Stimulated activated CD8-positive, alpha-beta memory T cell treated with anti-CD3 and anti-CD28 coated beads, Interleukin-2, amount 100 ng/mL, for 48 hours (primary cell): ENCODE measurements at places on chromosomes 12 and 14.

DNA sequence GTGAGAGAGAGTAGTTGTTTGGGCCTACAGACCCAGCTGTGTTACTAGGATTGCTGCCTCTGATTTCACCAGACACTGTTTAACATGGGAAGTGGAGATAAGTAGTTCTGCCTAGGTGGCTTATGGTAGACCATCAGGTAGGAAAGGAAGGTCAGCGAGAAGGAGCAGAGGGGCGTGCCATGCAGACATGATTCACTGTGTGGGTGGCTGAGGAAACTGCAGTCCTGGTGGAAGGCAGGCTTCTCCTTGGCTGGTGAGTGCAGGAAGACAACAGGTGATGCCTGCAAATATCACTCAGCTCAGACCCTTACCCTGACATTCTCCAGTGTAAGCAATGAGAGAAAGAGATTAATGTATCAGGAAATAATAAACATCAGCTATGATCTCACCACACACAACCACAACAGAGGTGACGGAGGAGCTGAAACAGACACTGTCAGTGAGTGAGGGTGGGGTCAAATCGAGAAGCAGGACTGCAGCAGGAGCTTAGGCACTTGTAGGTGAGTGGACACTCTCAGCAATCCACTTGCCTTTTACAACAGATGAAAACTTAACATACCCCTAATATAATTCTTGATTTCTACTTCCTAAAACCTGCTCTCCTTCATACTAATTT lies 2.1 kb upstream of the PRR4 start:
- no peak for DNase-seq

DNA sequence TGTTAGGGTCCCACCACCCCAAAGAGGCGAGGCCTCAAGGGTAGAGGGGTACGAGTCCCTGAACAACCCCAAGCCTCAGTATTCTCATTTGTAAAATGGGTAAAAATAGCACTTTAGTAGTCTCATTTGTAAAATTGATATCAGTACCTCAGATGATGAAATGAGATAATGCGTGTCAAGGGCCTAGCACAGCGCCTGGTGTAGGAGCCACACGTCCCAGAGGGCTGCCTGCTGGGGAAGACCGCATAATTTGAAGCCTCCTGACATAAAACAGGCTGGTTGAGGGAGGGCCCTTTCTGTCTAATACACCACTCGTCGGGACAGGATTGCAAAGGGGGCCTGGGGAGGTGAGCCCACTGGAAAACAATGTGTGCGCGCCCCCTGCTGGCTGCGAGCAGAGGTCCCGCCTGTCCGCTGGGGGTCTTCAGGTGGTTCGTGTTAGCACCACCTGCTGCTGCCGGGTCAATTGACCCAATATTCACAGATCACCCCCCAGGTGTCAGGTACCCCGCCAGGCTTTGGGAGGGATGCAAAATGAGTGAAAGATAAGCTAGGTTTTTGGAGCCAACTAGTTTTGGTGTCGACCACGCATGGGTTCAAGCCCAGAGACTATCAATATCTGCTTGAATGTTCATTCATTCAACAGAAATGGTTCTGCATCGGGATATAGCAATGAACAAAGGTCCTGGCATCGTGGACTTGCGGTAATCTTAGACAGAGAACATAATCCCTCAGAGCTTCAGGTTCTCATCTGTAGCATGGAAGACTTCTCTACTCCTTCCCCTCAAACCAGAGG lies 24.7 kb upstream of the IRF2BPL start:
- DNase-seq: peak; percentile 76

GRCh38 chr12:53768976-53769375 lies 17.2 kb upstream of the CISTR start:
- no peak for DNase-seq

DNA sequence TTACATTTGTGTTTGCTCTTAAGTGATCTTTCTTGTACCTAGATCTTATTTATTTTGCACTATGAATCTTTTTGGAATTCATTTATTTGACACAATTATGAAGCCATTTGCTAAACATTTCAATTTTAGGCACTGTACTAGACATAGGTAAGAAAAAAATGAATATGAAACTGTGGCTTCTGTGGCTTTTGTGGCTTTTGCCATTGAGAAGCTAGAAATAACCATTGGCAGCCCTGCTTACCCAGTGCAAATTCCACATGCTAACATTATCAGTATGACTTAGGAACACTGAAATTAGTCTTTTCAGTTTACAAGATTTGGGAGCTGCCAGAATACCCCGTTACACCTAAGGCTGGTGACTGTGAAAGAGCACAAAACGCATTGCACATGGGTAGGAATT lies 60.1 kb downstream of the FSCB start:
- no peak for DNase-seq

DNA sequence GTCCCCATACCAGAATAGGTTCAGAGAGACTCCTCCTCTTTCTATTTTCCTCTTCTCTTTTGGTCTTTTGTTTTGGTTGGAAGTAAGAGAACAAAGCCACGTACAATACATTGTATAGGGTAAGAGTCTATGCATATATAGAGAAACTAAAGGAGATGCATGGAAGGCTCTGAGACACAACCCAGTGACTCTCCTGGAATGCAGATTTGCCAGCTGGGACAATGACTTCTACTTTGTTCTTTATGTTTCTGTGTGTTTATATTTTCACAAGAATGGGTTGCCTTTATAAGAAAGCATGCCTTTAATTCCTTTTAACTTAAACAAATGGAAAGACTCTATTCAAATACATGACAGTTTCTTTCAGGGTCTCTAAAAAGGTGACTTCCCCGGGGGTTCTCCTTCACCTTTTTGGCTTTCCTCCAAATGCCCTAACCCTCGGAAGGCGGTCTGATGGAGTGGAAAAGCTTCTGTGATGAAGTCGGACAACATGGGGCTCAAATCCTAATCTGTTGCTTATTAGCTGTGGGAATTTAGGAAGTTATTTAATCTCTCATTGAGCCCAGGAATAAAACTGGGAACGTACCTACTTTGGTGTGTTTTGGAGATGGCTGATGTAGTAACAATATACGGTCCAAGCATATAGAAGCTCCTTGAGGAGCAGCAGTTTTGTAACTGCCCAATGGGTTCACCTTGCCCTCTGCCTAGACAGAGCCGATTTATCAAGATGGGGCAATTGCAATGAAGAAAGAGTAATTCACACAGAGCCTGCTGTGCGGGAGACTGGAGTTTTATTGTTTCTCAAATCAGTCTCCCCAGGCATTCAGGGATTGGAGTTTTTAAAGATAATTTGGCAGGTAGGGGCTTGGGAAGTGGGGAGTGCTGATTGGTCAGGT lies 9.1 kb upstream of the SERPINA1 start:
- no peak for DNase-seq

GRCh38 chr14:77640756-77641533 lies 24.5 kb upstream of the SPTLC2 start:
- DNase-seq: no peak

- no peak for DNase-seq
Measured at GRCh38 chr14:105138021-105138541, 30.5 kb downstream of the JAG2 start.

- DNase-seq: no peak
Measured at GRCh38 chr14:75292886-75293285, 14.3 kb downstream of the FOS start.

DNA sequence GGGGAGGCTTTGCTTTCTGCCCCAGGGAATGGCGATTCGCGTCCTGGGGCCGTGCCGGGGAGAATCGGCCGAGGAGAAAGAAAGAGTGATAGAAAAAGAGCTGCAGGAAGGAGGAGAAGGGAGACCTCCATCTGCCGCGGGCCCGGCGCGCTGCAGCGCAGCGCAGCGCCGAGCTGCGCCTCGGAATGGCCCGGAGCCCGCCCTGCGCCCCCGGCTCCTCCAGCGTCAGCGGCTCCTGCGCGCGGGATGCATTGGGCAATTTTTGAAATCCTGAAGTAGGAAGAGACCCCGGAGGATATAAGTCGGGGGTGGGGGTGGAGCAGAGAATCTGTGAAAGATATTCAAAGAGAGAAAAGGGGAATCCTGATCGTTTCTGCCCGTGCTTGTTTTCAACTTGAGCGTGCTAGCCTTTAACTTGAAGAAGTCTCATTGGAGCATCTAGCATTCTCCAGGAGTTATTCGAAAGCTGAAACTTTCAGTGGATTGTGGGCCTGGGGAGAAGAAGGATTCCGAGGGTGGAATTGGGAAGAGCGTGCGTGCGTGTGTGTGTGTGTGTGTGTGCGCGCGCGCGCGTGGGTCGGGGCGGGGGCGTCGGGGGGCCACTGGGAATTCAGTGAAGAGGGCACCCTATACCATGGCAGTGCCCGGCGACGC lies 441 bp downstream of the PDE3A start:
- no peak for DNase-seq

DNA sequence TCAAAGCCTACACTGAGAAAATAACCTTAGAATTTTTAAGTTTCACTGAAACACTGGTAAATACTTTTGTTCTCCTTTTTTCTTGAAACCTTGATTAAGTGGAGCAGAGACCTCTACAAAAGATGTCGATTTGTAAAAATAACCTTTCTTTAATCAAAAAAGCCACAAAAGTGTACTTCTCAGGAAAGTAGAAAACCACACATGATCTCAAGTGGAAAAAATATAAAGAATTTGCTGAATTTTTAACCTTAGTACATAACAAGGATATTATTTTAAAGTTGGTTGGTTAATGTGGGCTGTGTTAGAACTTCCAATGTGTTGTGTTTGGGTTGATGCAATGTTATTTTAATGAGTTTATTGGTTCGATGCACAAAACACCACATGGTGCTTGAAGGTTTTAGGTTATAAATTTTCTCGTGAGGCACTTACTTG lies 8.6 kb downstream of the LGR5 start:
- DNase-seq: no peak

- no peak for DNase-seq
Measured at GRCh38 chr12:96907671-96908422, 790 bp downstream of the NEDD1 start.

GRCh38 chr12:49588721-49589516 lies 16.5 kb downstream of the FAM186B start:
- DNase-seq: no peak

GRCh38 chr14:72618424-72618823 lies 275.5 kb downstream of the DPF3 start:
- no peak for DNase-seq

GRCh38 chr12:65005716-65006115 lies 115.4 kb downstream of the WIF1 start:
- no peak for DNase-seq

GRCh38 chr14:60420050-60420449 lies 65.8 kb downstream of the C14orf39 start:
- DNase-seq: no peak

- peak; percentile 36 for DNase-seq
Measured at GRCh38 chr14:80987235-80988032, 32.0 kb downstream of the TSHR start.

DNA sequence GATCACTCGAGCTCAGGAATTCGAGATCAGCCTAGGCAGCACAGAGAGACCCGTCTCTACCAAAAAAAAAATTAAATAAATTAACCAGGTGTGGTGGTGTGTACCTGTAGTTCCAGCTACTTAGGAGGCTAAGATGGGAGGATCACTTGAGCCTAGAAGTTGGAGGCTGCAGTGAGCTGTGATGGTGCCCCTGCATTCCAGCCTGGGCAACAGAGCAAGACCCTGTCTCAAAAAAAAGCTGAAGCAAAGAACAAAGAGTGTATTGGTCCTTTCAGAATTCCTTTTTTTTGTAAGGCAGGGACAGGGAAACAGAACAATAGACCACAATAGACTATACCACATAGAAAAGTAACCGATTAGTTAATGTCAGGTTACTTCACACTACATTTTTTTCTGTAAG lies 47.4 kb downstream of the MARK3 start:
- no peak for DNase-seq

GRCh38 chr12:110042264-110042663 lies 6.1 kb downstream of the C12orf76 start:
- DNase-seq: no peak

DNA sequence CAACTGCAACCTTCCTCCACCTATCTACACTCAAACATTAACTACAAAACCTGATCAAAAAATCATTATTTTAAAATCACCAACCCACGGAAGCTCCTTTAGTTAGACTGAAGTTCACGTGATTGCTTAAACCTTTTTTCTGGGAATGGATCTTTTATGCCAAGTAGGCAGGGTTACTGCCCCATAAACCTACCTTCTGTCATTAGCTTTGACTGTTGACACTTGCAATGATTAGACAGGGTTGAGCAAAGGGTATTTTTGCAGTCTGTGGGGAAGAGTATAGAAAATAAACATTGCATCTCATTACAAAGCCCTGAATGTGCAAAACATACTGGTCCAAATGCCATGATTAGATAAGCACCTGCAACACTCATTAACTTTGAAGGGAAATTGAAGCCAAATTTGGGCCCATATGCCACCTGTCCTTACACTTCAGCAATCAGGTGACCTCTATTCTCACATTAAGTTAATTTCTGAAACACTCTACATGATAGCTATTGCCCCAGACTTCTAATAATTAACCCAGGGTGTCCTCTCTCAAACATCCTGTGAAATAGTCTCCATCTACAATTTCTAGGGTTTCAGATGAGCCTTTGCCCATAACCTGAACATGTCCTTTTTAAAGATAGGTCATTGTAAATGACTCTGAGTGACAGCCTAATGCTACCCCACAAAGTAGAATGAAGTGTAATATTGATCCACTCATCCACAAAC lies 156.0 kb upstream of the PLEKHG7 start:
- no peak for DNase-seq

DNA sequence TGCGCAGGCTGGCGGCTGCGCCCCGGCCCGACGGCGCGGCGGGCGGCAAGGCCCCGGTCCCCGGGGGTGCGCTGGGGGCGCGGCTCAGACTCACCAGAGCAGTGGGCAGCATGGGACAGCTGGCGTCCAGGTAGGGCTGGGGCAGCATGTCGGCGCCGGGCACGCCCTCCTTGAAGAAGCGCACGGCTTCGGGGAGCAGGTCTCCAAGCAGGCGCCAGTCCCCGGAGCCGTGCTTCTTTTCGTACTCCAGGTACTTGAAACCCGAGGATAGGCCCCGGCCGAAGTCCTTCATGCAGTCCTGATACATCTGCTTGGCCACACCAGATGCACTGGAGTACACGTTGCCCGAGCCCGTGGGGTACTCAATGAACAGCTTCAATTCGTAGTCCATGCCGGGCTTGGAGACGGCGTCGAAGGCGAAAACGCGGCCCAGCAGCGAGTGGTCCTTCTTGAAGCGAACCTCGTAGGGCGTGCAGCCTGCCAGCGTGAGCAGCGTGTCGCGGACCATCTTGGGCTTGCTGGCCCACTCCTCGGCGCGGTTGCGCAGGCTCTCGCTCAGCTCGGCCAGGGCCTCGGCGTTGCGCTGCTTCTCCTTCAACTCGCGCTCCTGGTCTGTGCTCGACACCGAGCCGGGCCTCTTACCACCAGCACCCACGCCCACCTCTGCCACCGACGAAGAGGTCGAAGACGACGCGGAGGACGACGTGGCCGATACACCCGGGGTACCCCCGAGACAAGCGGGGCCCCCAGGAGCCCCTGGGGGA lies 2.2 kb downstream of the IRF2BPL start:
- DNase-seq: no peak

- no peak for DNase-seq
Measured at GRCh38 chr14:31229638-31230572, 22.3 kb upstream of the HECTD1 start.

- DNase-seq: no peak
Measured at GRCh38 chr14:95523051-95523814, 6.8 kb upstream of the SYNE3 start.

- DNase-seq: peak; percentile 27
Measured at GRCh38 chr12:113103756-113104450, 31.7 kb downstream of the RASAL1 start.

- no peak for DNase-seq
Measured at GRCh38 chr12:8145754-8146441, 10.9 kb upstream of the ZNF705A start.
